ENCODE measurements at places on chromosomes 1 and 21. TPM values are rescaled to one million over a fixed set of nuclear protein-coding genes. Genes with fewer than 3 reads are reported as not detected.

DNA sequence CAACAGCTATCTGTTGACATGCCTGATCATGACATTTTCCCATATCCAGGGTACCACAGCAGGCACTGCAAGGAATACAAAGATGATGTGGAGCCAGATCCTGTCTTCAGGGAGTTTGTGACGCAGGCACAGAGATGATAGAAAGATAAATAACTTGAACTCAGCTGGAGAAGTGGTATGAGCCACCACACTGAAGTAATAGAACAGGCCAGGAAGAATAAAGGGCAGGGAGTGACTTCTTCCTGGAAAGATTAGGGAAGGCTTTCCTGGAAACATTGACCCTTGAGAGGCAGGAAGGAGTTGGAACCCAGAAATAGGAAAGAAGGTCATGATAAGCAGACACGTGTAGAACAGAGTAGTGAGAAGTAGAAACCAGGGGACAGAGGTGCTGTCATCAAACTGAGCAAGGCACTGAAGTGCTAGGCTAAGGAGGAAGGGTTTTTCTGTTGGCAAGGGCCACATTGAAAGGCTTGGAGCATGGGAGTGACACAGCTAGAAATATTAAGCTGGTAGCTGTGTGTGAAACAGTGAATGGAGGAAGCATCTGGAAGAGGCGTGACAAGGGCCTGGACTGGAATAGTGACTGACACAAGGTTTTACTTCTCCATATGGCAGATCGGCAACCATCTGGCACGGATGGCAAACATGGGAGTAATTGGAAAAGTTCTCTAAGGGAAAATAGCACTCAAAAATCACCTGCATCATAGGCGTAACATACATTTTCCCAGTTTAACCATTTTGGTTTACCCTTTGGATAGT is 68.4 kb downstream of the AK5 start:
- H3K4me1 ChIP-seq, result peaks cover 7% of the 10 kb centered on the region
- DNase-seq, result no peak
- H3K27me3 ChIP-seq, result no peaks in the 10 kb centered on the region
- no peak overlapping the region for H3K27ac ChIP-seq

DNA sequence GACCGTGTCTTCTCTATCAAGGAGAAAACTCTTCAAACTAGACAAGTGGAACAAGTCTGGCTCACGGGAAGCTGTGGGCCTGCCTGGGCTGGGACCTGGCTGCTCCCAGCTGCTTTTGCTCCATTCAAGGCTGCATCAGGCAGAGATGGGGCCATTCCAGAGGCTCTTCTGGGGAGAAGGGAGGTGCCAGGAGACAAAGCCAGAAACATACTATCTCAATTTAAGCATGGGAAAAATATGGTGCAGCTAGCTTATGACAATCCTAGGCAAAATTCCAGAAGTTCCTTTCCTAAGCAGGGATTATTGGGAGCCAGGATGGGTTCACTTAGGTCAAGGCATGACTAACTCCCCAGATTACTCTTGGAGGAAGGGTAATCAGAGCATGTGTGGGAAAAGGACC is 90.8 kb upstream of the SLC2A1 start:
- peaks cover 11% of the 10 kb centered on the region for H3K27me3 ChIP-seq
- no peak overlapping the region for H3K4me3 ChIP-seq
- no peak for DNase-seq
- H3K27ac ChIP-seq, result no peak overlapping the region
- H3K4me1 ChIP-seq, result peaks cover 6% of the 10 kb centered on the region
- no peaks in the 10 kb centered on the region for H3K36me3 ChIP-seq

DNA sequence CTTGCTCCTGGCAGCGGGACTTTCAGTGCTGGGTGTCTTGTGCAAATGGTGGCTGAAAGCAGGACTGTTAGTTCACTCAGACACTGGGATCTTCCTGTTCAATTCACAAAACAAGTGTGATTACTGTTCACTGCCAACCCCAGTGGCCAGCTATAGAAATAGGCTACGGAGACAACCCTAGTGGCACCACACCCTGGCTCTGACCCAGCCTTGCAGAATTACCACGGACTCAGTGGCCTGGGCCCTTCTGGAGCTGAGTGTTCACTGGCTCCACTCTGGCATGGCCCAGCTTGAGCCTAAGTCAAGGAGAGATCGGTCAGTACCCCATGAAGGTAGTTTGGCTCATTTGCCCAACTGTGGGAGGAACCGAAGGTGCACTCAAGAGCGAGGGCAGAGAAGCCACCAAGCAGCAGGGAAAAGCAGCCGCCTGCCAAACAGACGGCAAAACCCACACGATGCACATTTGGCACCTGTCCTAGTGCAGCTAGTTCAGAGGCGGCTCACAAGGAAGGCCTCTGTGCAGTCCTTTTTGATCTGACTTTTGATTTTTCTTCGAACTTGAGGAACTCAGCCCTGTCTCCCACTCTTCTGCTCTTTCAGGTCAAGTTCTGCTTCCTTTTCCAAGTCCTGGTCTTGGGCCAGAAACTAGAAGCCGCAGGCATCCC is 5.9 kb downstream of the KIAA2013 start:
- DNase-seq, result no peak
- peaks cover 36% of the 10 kb centered on the region for H3K4me1 ChIP-seq
- no peak overlapping the region for H3K27ac ChIP-seq
- no peaks in the 10 kb centered on the region for H3K27me3 ChIP-seq
- H3K4me3 ChIP-seq, result no peak overlapping the region

GRCh38 chr1:89799495-89799894 is 21.3 kb upstream of the LRRC8D start:
- H3K27ac ChIP-seq, result no peak overlapping the region
- no peak for DNase-seq

DNA sequence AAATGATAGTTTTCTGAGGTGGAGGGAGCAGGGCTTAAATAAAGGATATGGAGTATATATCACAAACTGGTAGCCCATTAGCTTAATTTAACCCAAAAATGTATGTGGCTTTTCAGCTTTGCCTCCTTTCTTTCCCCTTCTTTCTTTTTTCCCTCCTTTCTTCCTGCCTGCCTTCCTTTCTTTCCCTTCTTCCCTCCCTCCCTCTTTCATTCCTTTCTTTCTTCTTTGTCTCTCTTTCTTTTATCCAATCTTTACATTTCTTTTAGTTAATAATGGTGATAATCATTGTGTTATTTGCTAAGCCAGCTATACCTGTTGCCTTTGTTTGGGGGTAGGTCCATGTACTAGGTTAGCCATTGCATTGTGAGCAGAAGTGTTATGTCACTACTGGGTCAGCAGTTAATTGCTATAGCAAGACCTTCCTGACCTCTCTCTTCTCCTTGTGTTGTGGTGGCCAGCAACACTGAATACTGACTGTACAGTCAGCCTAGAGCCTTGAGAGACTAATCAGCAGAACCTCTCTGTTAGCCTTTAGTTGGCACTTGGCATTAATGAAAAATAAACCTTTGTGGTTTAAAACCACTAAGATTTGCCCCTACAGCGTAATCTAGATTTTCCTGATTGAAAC is 5.1 kb downstream of the GORAB start:
- no peak for DNase-seq
- peaks cover 5% of the 10 kb centered on the region for H3K4me1 ChIP-seq

DNA sequence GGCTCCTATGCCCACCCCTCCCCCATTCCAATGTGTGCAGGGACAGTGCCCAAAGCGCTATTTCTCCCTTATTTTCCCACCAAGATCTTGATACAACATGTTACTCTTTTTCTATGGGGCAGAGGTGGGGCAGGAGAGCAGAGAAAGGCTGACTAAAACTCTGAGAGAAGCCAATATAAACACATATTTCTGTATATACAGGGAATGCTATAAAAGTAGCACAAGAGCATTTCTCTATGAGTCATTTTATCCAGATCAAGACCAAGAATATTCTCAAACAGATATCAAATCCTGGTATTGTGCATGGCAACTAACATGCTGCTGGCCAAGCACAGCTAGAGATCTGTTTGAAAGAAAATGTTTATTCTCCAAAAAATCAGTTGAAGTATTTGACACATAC is 7.3 kb downstream of the WDR26 start:
- H3K36me3 ChIP-seq, result peaks cover 74% of the 10 kb centered on the region
- H3K4me1 ChIP-seq, result peaks cover 53% of the 10 kb centered on the region
- DNase-seq, result no peak
- no peaks in the 10 kb centered on the region for H3K27me3 ChIP-seq
- no peak overlapping the region for H3K4me3 ChIP-seq

TCP10L gene
- total RNA-seq, result 0.95 TPM

GRCh38 chr1:159598196-159598595 is 10.6 kb downstream of the APCS start:
- no peak overlapping the region for H3K4me3 ChIP-seq
- H3K27me3 ChIP-seq, result no peaks in the 10 kb centered on the region
- no peak overlapping the region for H3K27ac ChIP-seq
- no peaks in the 10 kb centered on the region for H3K4me1 ChIP-seq
- DNase-seq, result no peak

ZNF695 gene
- total RNA-seq, result 0.63 TPM

Measured in activated CD4-positive, alpha-beta memory T cell treated with anti-CD3 and anti-CD28 coated beads, Interleukin-2, amount 10 ng/mL, durations not matched to agents 7 days and 5 days (primary cell).